ENCODE measurements at places on chromosomes 2 and 18. TPM values are rescaled to one million over a fixed set of nuclear protein-coding genes. Genes with fewer than 3 reads are reported as not detected.
A peak's percentile ranks its signal among the peaks of the same experiment; 100 is the strongest.

GRCh38 chr18:74497778-74498177 lies 1.6 kb downstream of the CNDP2 start:
- H3K4me1 ChIP-seq = peaks cover 48% of the 10 kb centered on the region
- no peak overlapping the region for H3K4me3 ChIP-seq
- no peak for DNase-seq
- H3K36me3 ChIP-seq = peaks cover 13% of the 10 kb centered on the region
- no peaks in the 10 kb centered on the region for H3K27me3 ChIP-seq

GRCh38 chr2:98419977-98420725 lies 24.5 kb upstream of the INPP4A start:
- no peaks in the 10 kb centered on the region for H3K4me1 ChIP-seq
- H3K27ac ChIP-seq = no peak overlapping the region
- H3K36me3 ChIP-seq = no peaks in the 10 kb centered on the region
- no peaks in the 10 kb centered on the region for H3K27me3 ChIP-seq
- no peak for DNase-seq

DNA sequence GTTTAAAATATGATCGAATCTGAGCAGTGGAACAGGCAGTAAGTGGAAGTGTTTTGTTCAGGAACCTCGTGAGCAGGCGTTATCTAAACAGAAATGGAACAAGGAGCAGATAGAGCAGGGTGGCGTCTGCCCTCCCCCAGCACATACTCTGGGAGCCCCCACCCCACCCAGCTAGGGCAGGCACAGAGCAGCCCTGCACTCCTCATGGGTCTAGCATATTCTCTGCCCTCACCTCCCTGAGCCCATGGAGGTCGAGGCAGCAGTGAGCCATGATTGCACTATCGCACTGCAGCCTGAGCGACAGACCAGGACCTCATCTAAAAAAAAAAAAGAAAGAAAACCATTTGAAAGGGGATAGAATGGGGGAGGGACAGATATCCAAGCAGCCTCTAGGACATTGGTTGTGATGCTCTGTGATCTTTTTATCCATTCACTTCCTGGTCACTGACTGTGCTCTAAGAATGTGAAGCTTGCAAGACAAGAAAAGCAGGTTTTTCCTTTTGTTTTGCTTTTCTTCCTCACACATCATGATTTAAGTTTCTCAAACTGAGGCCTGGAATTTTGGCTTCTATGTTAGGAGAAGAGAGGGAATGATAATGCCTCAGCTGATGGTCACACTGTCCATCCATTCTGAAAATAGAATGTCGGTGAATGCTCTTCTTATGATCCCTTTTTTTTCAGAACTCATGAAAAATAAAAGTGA lies 3.1 kb downstream of the MLPH start:
- no peak overlapping the region for H3K4me3 ChIP-seq
- peaks cover 8% of the 10 kb centered on the region for H3K36me3 ChIP-seq
- H3K4me1 ChIP-seq = peaks cover 29% of the 10 kb centered on the region
- DNase-seq = peak; percentile 15

GRCh38 chr2:3899536-3900155 lies 196.3 kb downstream of the DCDC2C start:
- no peak overlapping the region for H3K4me3 ChIP-seq
- DNase-seq = no peak
- H3K27me3 ChIP-seq = no peaks in the 10 kb centered on the region
- H3K4me1 ChIP-seq = no peaks in the 10 kb centered on the region
- no peak overlapping the region for H3K27ac ChIP-seq

GRCh38 chr2:233223059-233223894 lies 28.2 kb upstream of the ATG16L1 start:
- no peak overlapping the region for H3K27ac ChIP-seq
- DNase-seq = no peak
- no peak overlapping the region for H3K4me3 ChIP-seq
- H3K36me3 ChIP-seq = no peaks in the 10 kb centered on the region
- no peaks in the 10 kb centered on the region for H3K4me1 ChIP-seq

GRCh38 chr18:5534845-5535244 lies 9.0 kb downstream of the EPB41L3 start:
- H3K36me3 ChIP-seq = no peaks in the 10 kb centered on the region
- H3K27ac ChIP-seq = no peak overlapping the region
- DNase-seq = no peak
- no peak overlapping the region for H3K4me3 ChIP-seq

GRCh38 chr2:218583983-218584850 lies 15.6 kb downstream of the CNOT9 start:
- peaks cover 39% of the 10 kb centered on the region for H3K36me3 ChIP-seq
- H3K4me3 ChIP-seq = no peak overlapping the region
- DNase-seq = no peak
- no peaks in the 10 kb centered on the region for H3K4me1 ChIP-seq
- no peaks in the 10 kb centered on the region for H3K27me3 ChIP-seq
- H3K27ac ChIP-seq = no peak overlapping the region

- H3K27me3 ChIP-seq = no peaks in the 10 kb centered on the region
- no peak overlapping the region for H3K27ac ChIP-seq
- no peak overlapping the region for H3K4me3 ChIP-seq
- peaks cover 62% of the 10 kb centered on the region for H3K36me3 ChIP-seq
- peaks cover 7% of the 10 kb centered on the region for H3K4me1 ChIP-seq
- DNase-seq = no peak
These were observed 21.9 kb downstream of the FOSL2 start for GRCh38 chr2:28414583-28414982.

DNA sequence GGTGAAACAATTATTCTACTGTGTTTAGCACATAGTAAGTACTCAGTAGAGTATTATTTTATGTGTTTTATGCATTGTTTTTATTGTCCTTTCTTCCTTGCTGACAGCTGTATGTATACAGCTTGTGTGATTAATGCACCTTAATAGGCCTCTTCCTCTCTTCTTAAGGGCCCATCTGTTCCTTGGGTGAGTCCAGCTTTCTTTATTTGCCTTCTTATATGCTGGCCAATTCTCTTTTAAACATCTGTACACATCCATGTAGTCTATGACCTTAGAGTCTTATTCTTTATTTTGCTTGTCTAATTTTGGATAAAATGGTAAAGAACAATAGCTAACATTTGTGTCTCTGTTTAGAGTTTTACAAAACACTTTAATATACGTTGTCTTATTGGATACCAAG lies 333.7 kb upstream of the MEIS1 start:
- no peaks in the 10 kb centered on the region for H3K36me3 ChIP-seq
- H3K27me3 ChIP-seq = no peaks in the 10 kb centered on the region
- no peak overlapping the region for H3K27ac ChIP-seq
- H3K4me3 ChIP-seq = no peak overlapping the region
- H3K4me1 ChIP-seq = no peaks in the 10 kb centered on the region

GRCh38 chr2:223041527-223042109 lies 10.4 kb upstream of the KCNE4 start:
- no peak overlapping the region for H3K4me3 ChIP-seq
- DNase-seq = peak; percentile 76
- no peaks in the 10 kb centered on the region for H3K36me3 ChIP-seq
- H3K27ac ChIP-seq = peak overlapping the region; percentile 33
- H3K27me3 ChIP-seq = no peaks in the 10 kb centered on the region

- peaks cover 23% of the 10 kb centered on the region for H3K4me1 ChIP-seq
- H3K27me3 ChIP-seq = no peaks in the 10 kb centered on the region
- H3K36me3 ChIP-seq = peaks cover 8% of the 10 kb centered on the region
- DNase-seq = no peak
- H3K4me3 ChIP-seq = no peak overlapping the region
These were observed 98.2 kb downstream of the TANC1 start for GRCh38 chr2:159066541-159067156.

GRCh38 chr2:235789552-235789951 lies 295.7 kb downstream of the AGAP1 start:
- no peak overlapping the region for H3K4me3 ChIP-seq
- H3K4me1 ChIP-seq = no peaks in the 10 kb centered on the region
- peaks cover 3% of the 10 kb centered on the region for H3K36me3 ChIP-seq
- DNase-seq = no peak

GRCh38 chr18:3061581-3062312 lies 48.8 kb upstream of the LPIN2 start:
- no peaks in the 10 kb centered on the region for H3K36me3 ChIP-seq
- H3K4me1 ChIP-seq = peaks cover 49% of the 10 kb centered on the region
- no peaks in the 10 kb centered on the region for H3K27me3 ChIP-seq

DNA sequence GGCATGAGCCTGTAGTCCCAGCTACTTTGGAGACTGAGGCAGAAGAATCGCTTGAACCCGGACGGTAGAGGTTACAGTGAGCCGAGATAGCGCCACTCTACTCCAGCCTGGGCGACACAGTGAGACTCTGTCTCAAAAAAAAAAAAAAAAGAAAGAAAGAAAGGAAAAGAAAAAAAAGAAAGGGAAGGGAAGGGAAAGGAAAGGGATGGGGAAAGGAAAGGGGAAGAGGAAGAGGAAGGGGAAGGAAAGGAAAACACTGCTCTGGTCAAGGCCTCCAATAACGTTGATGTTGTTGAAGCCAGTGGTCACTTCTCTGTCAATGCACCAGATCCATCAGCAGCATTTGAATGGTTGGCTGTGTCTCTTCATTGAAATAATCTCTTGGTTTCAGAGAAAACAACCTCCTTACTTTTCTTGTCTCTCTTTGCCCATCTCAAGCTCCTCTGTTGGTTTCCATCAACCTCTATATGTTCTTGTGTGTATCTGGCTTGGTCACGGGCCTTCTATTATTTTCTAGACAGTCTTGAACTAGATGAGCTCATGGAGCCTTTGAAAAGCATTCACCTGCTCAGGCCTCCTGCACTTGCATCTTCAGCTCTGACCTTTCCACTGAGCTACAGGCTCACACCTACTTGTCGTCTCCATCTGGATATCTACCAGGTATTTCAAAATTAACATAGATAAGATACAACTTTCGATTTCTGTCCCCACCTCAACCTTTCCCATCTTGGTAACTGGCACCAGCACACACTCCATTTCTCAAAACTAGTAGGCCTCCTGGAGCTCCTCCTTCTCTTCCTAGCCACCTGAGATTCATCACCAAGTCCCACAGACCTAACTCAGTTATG lies 69.4 kb upstream of the LAPTM4A start:
- H3K4me3 ChIP-seq = no peak overlapping the region
- no peak for DNase-seq
- no peaks in the 10 kb centered on the region for H3K36me3 ChIP-seq
- no peak overlapping the region for H3K27ac ChIP-seq

DNA sequence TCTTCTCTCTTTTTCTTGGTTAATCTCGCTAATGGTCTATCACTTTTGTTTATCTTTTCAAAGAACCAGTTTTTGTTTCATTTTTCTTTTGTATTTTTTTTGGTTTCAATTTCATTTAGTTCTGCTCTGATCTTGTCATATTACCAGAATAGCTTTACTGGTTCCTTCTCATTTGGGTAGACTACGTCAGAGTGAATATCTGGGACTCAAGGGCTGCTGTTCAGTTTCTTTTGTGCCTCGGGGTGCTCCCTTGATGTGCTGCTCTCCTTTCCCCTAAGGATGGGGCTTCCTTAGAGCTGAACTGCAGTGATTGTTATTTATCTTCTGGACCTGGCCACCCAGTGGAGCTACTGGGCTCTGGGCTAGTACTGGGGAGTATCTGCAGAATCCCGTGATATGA lies 29.4 kb upstream of the IL1RN start:
- H3K36me3 ChIP-seq = no peaks in the 10 kb centered on the region
- H3K27ac ChIP-seq = no peak overlapping the region
- DNase-seq = no peak
- H3K4me3 ChIP-seq = no peak overlapping the region
- no peaks in the 10 kb centered on the region for H3K4me1 ChIP-seq

GRCh38 chr18:26617151-26617554 lies 68.8 kb upstream of the KCTD1 start:
- H3K27me3 ChIP-seq = no peaks in the 10 kb centered on the region
- DNase-seq = no peak
- H3K4me1 ChIP-seq = peaks cover 8% of the 10 kb centered on the region
- H3K27ac ChIP-seq = no peak overlapping the region

DNA sequence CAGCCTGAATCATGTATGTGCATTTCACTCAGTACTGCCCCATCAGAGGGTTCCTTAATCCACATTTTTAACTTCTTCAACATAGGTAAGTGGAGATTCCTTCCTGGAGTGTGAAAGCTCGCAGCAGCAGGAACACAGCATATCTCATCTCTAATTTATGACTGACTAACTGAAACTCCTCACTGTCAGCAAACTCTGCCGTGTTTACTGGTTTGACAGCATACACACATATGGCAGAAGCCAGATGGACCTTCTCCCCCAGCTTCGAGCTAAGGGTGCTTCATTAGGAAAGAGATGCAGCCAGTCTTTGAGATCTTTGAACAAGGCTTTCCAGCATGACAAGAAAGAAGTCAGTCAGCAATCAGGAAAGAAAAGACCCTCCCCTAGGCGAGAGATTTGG lies 200.3 kb upstream of the ACVR2A start:
- no peaks in the 10 kb centered on the region for H3K27me3 ChIP-seq
- H3K4me3 ChIP-seq = no peak overlapping the region
- H3K36me3 ChIP-seq = no peaks in the 10 kb centered on the region
- no peaks in the 10 kb centered on the region for H3K4me1 ChIP-seq
- no peak overlapping the region for H3K27ac ChIP-seq

DNA sequence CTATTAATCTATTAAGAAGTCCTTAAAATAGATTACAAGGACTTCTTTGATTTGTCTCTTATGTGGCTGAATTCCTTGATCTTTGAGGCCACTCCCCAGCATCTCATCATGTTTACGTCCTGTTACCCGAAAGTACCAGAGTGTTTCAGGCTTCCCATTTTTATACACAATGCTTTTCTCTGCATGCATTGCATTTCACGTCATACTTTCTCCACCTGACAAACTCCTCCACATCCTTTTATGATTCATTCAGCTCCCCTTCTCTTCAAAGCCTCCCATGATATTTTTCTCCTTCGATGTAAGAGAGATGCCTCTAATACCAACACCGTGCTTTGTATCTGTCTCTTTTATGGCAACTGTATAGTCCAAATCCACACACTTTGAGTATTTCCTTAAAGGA lies 379.0 kb upstream of the CRIM1 start:
- no peak overlapping the region for H3K4me3 ChIP-seq
- H3K27ac ChIP-seq = no peak overlapping the region
- H3K27me3 ChIP-seq = no peaks in the 10 kb centered on the region

DNA sequence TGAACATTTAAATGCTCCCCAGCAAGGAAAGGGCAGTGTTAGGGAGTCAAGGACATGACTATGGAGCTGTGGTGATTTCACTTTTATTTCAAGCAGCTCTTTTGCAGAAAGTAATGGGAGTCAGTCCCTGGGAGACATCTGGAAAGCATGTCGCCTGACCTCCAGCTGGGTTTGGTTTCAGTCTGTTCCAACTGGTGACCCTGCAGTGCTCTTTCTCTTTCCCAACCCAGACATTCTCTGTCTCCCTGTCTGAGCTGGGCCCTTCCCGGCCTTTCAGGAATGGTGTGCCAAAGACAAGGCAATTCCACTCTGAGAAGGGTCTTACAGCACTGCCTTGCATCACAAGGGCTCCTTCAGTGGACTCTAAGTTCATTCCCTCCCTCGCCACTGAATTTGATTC lies 323.2 kb downstream of the OSR1 start:
- peaks cover 14% of the 10 kb centered on the region for H3K4me1 ChIP-seq
- H3K4me3 ChIP-seq = no peak overlapping the region

TRIM43 gene
- not detected for total RNA-seq

LYG2 gene
- total RNA-seq = not detected

DNAJC10 gene
- 52.4 TPM for total RNA-seq

NYAP2 gene
- total RNA-seq = 2.4 TPM

CYTIP gene
- 27.1 TPM for total RNA-seq

IL18RAP gene
- total RNA-seq = 16.3 TPM

ECEL1 gene
- not detected for total RNA-seq

UGT1A9 gene
- total RNA-seq = not detected

All from upper lobe of left lung (tissue), 6 donors.